ENCODE measurements at places on chromosomes 5 and 9.

DNA sequence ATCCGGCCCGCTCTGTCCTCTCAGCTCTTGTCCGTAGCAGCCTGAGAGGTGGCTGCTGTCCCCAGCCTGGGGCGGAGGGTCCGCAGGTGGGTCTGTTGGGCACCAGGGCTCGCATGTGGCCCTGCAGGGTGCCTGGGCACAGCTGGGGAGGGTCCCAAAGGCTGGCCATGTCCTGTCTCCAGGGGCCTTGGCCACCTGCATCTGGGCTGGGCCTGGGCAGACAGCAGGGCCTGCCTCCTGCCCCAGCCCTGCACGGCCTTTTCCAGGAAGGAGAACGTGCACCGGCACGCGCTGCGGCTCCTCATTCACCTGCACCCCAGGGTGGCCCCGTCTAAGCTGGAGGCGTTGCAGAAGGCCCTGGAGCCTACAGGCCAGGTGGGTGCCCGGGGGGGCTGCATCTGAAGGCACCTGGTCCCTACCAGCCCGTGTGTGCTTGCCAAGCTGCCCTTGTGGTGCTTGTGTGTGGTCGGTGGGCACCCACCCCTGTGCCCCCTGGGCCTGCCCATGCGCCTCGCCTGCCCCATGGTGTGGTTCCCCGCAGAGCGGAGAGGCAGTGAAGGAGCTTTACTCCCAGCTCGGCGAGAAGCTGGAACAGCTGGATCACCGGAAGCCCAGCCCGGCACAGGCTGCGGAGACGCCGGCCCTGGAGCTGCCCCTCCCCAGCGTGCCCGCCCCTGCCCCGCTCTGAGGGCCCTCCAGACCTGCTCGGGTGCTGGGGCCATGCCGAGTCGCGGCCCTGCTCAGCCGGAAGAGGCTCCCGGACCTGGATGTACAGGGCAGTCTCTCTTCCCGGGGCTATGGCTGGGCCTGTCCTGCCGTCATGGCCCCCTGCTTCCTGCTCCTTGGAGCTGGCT lies 5.1 kb upstream of the TOR4A start:
- no peak for DNase-seq

- DNase-seq, result no peak
Observed at GRCh38 chr9:107894572-107895261, 405.1 kb upstream of the KLF4 start.

DNA sequence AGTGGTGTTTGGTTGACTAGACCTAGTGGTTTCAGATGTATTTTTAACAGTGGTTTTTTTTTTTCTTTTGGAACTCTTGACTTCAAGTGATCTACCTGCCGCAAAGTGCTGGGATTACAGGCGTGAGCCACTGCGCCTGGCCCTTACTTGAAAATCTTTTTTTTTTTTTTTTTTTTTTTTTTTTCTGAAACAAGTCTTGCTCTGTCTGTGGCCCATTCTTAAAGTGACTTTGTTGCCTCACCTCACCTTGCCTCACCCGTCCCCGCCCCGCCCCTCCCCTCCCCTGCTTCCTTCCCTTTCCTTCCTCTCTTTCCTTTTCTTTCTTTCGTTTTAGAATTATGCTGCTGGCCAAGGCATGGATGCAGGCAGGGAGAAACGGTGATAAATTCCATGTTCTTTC lies 26.0 kb downstream of the GPBP1 start:
- no peak for DNase-seq

DNA sequence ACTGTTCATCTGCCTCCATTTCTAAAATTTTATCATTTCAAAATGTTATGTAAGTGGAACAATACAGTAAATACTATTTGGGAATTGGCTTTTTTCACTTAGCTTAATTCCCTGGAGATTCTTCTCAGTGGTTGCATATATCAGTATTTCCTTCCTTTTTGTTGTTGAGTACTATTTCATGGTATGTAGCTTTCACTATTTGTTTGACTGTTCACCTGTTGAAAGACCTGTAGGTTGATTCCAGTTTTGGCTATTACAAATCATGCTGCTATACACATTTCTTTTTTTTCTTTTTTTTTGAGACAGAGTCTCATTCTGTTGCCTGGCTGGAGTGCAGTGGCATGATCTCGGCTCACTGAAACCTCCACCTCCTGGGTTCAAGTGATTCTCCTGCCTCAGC lies 33.0 kb upstream of the PWWP2A start:
- no peak for DNase-seq

GRCh38 chr5:141641634-141642267 lies 5.0 kb downstream of the RELL2 start:
- DNase-seq, result no peak

GRCh38 chr5:152465140-152465539 lies 60.1 kb upstream of the NMUR2 start:
- no peak for DNase-seq

DNA sequence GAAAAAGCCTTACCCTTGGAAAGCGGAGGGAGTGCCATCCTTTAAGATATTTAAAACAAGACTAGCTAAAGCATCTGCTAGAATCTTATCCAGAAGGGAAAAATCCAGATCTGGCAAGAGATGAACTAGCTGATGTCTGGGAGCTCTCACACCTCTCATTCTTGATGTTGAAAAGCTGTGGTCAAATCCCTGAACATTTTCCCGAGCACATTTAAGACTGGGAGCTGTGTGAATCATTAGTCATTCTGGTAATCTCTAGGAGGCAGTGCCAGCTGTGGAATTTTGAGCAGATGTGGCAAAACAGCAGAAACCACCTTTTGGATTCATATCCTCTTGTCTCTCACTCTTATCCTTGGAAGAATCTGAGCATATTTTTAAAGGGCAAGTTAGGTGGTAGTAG lies 218.0 kb downstream of the MAN2A1 start:
- DNase-seq, result peak; percentile 64

DNA sequence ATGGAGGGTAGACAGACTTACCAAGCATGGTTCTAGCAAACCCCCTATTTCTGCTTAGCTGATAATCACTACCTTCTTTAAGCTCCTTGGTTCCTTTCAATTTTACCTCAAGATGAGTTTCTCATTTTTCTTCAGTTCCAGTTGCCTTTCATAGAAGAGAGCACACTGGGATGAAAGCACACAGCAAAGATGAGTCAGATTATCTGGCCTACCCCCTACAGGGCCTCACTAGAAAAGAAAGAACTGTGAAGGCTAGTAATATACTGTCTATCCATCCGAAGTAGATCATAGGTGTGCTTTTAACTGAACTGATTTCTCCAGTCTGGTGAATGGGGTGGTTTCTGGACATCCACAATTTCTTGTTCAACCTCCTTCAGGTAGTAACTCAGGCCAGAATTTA lies 122.5 kb downstream of the TRPM3 start:
- no peak for DNase-seq

GRCh38 chr5:144203750-144204596 lies 33.3 kb downstream of the KCTD16 start:
- peak; percentile 69 for DNase-seq

DNA sequence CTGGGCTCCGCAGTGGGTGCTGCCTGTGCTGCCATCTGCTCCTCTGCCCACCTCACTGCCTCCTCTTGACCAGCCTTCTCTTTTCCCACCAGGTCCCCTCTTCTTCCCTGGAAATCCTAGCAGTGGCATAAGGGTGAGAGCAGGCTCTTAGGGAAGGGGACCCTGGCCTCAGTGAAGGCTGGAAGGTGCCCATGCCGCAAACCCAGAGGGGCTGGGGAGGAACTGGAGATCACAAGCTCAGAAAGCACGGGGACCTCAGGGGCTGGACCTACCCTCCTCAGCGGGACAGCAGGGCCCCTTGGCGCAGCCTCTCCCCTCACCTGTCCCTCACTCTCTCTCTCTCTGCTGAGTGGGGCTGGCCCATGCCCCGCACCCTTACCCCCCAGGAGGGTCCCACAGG lies 144.4 kb upstream of the IRX2 start:
- no peak for DNase-seq

GRCh38 chr9:83219154-83219923 lies 156.4 kb upstream of the RASEF start:
- DNase-seq, result peak; percentile 89

- DNase-seq, result no peak
Observed at GRCh38 chr9:88230612-88231011, 92.3 kb upstream of the SPATA31C2 start.

- no peak for DNase-seq
Observed at GRCh38 chr5:28542987-28543386, 1504.6 kb upstream of the CDH9 start.

- no peak for DNase-seq
Observed at GRCh38 chr5:74303578-74303977, 336.9 kb downstream of the ENC1 start.

Measured in SJCRH30 (cell line).